Activated CD8-positive, alpha-beta memory T cell treated with anti-CD3 and anti-CD28 coated beads for 1 hour (primary cell): ENCODE measurements at places on chromosomes 6 and 20.

GRCh38 chr20:33909331-33909921 is 84.3 kb upstream of the RALY start:
- DNase-seq = no peak

GRCh38 chr20:63456429-63457284 is 15.8 kb downstream of the KCNQ2 start:
- no peak for DNase-seq

GRCh38 chr6:3278691-3279090 is 19.9 kb downstream of the PSMG4 start:
- no peak for DNase-seq

DNA sequence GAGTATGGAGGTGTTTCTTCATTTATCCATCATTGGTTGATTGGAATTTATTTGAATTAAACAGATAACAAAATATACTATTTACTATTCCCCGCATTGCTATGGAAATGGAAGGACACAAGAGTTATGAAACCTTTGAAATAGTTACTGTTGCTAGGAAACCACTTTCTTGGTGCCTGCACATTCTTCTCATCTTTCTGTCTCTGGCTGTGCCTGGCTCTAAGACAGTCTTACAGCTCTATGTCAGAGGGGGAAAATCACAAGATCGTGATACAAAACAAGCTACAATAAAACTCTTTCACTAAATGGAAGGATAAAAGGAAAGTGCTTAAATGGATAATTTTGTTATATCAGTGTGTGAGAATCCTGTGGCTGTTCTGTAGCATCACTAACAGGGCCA is 453.0 kb downstream of the LMBRD1 start:
- no peak for DNase-seq

DNA sequence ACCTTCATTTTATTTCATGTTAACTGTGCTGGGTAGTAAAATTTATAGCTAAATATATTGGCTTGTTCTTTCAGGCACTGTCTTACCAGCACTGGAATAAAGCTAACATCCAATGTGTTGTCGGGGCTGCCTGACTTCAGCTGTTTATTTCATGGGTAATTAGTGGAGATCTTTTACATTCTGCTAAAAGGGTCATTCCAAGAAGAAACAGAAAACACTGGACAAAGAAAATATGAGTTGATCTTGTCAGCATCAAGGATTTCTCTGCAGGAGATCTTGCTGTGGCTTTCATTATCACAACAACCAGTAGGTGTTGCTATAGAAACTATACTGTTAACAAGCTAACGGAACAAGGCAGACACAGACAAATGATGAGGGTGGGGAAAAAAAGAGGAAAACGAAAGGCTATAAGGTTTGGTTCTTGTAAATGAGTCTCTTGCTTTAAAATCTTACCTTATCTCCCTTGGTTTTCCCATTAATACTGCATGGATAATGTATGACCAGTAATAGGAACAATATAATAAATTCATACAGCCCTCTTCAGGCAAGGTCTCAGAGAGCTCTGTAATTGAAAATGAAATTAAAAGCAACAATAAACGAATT is 206.8 kb downstream of the SIM1 start:
- DNase-seq = no peak

GRCh38 chr6:30839671-30840070 is 44.6 kb upstream of the DDR1 start:
- no peak for DNase-seq

- no peak for DNase-seq
These were observed 183.2 kb downstream of the SYNE1 start for GRCh38 chr6:152454003-152454402.
